RPMI7951 (cell line): ENCODE measurements at places on chromosomes 2 and 18. TPM values are rescaled to one million over a fixed set of nuclear protein-coding genes. Genes with fewer than 3 reads are reported as not detected.

SLC40A1 gene
- total RNA-seq: under 0.01 TPM in 1 of 2 replicates, not detected in the other

DNA sequence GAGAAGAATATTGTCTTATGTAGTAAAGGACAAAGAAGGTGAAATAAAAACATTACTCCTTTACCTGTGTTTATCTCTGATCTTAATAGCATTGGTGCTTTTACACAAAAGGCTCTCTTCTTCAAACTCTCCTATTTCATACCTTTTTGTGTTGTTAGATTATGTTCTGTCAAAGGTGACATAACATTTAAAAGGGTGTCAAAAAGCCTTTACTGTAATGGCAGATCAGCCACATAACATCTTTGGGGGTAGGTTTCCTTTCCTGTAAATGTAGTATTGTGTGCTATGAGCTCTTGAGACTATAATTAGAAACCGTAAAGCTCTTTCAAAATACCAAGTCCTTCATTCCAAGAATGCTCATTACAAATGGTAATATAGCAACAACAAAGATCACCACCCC is 400.1 kb downstream of the LNPK start:
- DNase-seq: no peak

- DNase-seq: no peak
Observed at GRCh38 chr2:206225435-206226232, 48.8 kb upstream of the ZDBF2 start.

- no peak for DNase-seq
Observed at GRCh38 chr2:128622371-128622770, 303.7 kb upstream of the HS6ST1 start.

DNA sequence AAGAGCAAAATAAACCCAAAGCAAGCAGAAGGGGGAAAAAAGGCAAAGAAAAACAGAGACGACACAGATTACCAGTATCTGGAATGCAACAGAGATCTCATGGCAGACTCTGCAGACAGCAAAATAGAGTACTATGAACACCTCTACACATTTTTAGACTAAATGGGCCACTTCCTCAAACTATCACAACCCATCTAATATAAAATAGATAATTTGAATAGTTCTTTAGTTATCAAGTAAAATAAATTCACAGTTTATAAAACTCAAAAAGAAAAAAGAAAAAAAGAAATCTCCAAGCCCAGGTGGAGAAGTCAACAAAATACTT is 16.6 kb downstream of the SESTD1 start:
- no peak for DNase-seq
